Activated naive CD8-positive, alpha-beta T cell treated with anti-CD3 and anti-CD28 coated beads, Interleukin-2, amount 50 U/mL, for 16 hours (primary cell): ENCODE measurements at places on chromosomes 7 and 10.

DNA sequence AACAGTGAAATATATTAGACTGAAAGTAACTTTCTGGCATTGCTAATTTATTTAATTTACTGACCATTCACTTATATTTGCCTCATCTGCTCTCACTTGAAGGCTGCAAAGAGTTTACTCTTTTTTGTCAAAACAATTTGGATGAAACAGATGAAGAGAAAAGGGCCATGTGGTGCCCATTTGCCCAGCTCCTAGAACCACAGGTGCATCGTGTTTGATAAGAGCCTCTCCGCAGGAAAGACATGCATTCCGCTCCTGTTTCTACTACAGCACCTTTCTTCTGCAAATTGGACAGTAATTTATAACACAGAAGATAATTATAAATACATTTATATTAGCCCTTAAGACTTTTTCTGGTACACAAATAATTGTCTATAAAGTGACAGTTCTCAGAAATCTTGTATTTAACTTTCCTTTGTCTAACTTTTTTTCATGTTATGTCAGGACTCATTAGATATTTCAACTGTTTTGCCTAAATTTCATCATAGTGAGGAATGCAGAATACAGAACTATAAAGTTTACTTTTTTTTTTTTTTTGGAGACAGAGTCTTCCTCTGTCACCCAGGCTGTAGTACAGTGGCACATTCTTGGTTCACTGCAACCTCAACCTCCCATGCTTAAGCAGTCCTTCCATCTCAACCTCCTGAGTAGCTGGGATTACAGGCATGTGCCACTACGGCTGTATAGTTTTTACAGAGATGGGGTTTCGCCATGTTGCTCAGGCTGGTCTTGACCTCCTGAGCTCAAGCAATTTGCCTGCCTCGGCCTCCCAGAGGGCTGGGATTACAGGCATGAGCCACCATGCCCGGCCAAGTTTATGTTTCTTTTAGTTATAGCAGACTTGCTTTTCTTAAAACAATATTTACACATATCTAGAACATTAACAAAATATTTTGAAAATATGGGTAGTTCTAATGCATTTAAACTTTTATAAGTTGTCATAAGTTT lies 869 bp downstream of the LAMB4 start:
- no peak for DNase-seq

- no peak for DNase-seq
These were observed 19.3 kb downstream of the TCAF1 start for GRCh38 chr7:143882604-143883078.

DNA sequence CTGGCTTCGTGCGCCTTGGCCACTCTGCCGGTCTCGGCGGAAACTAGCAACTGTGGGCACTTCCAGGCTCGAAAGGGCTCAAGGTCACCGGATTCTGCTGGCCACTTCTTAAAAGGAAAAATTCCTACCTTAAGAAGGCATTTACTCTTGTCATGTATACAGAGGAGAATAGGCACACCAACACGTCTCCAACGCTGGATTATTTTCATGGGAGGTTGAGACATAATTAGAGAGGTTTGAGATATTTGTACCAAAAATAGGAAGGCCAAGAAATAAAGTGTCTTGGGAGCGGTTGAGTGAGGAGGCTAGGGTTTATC lies 4.5 kb upstream of the CYP26A1 start:
- no peak for DNase-seq

DNA sequence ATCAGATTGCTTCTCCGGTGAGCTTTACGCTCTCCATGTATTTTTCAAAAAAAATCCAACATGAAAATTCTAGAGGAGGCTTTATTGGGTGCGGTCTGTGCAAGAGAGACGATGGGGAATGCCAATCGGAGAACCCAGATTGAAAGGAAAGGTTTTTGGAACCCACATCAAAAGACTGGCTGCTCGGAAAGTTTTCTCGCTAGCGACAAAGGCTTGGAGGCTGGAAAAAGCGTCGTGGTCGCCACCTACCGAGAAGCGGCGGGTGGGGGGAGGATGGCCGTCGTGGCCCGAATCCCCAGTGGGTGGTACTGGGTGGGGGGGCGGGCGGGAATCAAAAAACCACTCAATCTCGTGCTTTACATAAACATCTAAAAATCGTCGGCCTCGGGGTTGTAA lies 1.1 kb upstream of the GTF2I start:
- no peak for DNase-seq

DNA sequence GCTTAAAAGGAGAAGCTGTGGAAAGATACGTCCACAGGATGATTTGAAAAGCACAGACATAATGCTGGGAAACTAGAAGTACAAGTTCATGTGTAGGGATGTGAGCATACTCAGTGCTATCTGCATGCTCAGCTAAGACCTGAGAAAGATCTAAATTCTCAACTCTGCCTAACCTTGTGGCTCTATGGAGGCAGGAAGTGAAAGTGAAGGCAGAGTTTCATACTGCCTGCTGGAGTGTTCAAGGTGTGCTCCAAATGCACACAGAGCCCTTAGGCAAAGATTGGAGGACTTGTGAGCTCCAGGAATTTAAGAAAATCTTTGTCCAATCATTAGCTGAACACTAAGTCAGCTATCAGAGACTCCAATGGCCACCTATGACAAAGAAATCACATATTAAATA lies 190.9 kb downstream of the RNLS start:
- DNase-seq = no peak

DNA sequence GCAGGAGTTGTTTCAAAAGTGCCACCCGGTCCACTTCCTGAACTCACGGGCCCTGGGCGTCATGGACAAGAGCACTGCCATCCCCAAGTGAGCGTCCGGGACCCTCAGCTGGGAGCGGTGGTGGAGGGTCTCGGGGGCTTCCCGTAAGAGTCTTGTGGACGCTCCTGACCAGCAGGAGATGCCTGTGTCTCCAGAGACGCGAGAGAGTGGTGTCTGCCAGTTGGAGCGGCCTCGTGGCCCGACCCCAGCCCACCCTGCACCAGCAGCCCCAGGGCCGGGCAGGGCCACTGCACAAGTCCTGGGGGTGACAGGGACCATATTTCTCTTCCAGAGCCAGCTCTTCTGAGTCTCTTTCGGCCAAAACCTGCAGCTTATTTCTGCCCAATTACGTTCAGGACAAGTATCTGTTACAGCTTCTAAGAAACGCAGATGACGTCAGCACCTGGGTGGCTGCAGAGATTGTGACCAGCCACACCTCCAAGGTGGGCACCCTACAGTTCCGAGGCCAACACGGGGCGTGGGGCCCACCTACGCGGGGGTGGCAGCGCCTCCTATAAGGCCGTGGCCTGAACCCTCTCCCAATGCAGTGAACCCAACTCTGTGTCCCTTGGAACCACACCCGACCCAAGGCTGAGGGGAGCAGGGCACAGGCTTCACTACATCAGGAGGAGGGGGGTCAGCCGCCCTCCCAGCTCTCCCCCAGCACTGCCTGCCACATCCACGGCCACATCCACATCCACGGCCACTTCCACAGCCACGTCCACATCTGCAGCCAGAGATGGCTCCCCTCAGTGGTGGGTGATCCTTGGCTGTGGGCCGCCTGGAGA lies 16.2 kb upstream of the UTF1 start:
- DNase-seq = no peak

DNA sequence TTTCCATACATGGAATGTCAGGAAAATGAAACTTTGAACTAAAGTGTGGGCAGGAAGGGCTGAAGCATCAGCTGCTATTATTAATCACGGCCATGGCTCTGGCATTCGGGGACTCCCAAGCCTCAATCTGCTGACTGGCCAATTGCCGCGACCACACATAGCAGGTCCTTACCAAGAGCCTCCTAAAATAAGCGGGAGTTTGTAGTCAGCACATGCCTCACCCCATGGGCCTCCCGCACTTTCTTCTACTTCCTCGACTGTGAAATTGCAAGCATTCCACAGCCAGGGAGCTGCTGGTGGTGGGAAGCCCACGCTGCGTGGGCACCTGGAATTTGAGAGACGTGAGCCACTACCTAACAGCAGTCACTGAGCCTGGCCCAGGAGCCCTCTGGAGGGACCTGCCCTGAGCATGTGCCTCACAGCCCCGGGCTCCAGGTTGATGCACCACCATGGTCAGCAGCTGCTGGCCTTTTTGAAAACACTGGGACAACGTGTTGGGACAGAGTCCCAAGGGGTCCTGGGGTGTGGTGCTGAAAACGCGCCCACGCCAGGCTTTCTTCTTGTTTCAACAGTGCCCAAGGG lies 211.4 kb downstream of the TNS3 start:
- DNase-seq = no peak

- DNase-seq = no peak
These were observed 197.3 kb downstream of the PRPF18 start for GRCh38 chr10:13784067-13784466.

GRCh38 chr7:142420554-142421362 lies 162.9 kb upstream of the PRSS58 start:
- no peak for DNase-seq

GRCh38 chr10:76130892-76131291 lies 699.5 kb downstream of the LRMDA start:
- DNase-seq = no peak
